ENCODE measurements at places on chromosomes 5 and 9. TPM values are rescaled to one million over a fixed set of nuclear protein-coding genes. Genes with fewer than 3 reads are reported as not detected.

- no peak overlapping the region for H3K4me3 ChIP-seq
- DNase-seq: no peak
Observed at GRCh38 chr5:149223081-149223848, 48.4 kb upstream of the AFAP1L1 start.

GRCh38 chr9:254516-254915, 39.9 kb downstream of the DOCK8 start:
- H3K36me3 ChIP-seq: no peaks in the 10 kb centered on the region
- H3K27ac ChIP-seq: no peak overlapping the region
- no peaks in the 10 kb centered on the region for H3K4me1 ChIP-seq
- DNase-seq: no peak
- H3K27me3 ChIP-seq: no peaks in the 10 kb centered on the region

- no peak for DNase-seq
- H3K4me3 ChIP-seq: no peak overlapping the region
- no peaks in the 10 kb centered on the region for H3K36me3 ChIP-seq
- no peak overlapping the region for H3K27ac ChIP-seq
- no peaks in the 10 kb centered on the region for H3K4me1 ChIP-seq
Observed at GRCh38 chr5:71582945-71583584, 4.1 kb upstream of the MCCC2 start.

DNA sequence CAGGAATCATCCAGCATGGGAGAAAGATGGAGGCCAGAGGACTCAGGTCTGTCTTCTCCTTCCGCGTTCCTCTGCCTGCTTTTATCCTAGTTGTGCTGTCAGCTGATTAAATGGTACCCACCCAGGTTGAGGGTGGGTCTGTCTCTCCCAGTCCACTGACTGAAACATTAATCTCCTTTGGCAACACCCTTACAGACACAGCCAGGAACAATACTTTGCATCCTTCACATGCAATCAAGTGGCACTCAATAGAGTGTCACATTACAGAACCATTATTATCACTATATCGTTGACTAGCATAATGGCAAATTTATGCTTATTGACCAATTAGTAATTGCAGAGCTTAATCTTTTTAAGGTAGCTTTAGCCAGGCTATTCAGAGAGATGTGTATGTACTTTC, 64.8 kb downstream of the UNC13B start:
- no peak overlapping the region for H3K4me3 ChIP-seq
- no peaks in the 10 kb centered on the region for H3K4me1 ChIP-seq
- H3K27ac ChIP-seq: no peak overlapping the region
- H3K27me3 ChIP-seq: no peaks in the 10 kb centered on the region

- no peak overlapping the region for H3K27ac ChIP-seq
- H3K36me3 ChIP-seq: no peaks in the 10 kb centered on the region
- DNase-seq: no peak
- no peaks in the 10 kb centered on the region for H3K27me3 ChIP-seq
Observed at GRCh38 chr9:99690573-99690972, 131.1 kb upstream of the NR4A3 start.

- H3K4me1 ChIP-seq: peaks cover 7% of the 10 kb centered on the region
- no peaks in the 10 kb centered on the region for H3K36me3 ChIP-seq
- no peaks in the 10 kb centered on the region for H3K27me3 ChIP-seq
- no peak overlapping the region for H3K4me3 ChIP-seq
- H3K27ac ChIP-seq: no peak overlapping the region
Observed at GRCh38 chr5:109723606-109724005, 33.9 kb downstream of the MAN2A1 start.

- H3K27me3 ChIP-seq: peaks cover 18% of the 10 kb centered on the region
- H3K36me3 ChIP-seq: no peaks in the 10 kb centered on the region
- H3K4me1 ChIP-seq: peaks cover 8% of the 10 kb centered on the region
- no peak for DNase-seq
Observed at GRCh38 chr9:92775466-92775865, 10.8 kb upstream of the BICD2 start.

DNA sequence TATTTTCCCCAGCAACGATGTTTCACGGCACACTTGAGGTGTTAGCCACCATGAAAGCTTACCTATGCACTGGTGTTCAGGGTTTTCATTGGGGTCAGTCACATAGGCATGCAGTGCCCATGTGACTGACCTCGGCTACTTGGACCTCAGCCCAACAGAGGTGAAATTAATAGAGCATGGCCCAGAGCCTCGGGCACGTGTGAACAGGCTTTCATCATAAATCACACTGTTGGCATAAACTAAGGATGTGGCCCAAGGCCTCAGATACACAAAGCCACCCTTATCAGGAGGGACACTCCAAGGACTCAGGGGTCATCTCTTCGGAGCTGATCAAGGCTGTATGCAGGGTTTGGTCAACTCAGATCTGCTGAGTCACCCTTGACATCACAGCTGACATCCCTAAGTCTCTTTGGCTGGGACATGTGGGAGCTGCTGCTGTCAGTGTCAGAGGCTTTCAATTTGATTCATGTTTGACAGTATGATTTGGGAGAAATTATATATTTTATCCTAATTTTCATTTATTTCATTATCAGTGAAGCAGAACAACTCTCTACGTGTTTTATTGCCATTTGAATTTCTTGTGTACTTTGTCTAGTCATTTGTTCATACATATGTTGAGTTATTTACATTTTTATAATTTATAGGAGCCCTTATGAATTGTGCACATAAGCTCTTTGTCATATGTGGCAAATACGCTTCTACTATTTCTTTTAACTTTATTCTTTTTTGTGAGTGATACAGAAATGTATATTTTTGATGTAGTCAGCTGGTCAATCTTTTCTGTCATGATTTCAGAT, 59.7 kb upstream of the ANKRD33B start:
- H3K36me3 ChIP-seq: no peaks in the 10 kb centered on the region
- no peaks in the 10 kb centered on the region for H3K27me3 ChIP-seq
- no peak overlapping the region for H3K4me3 ChIP-seq
- H3K4me1 ChIP-seq: peaks cover 7% of the 10 kb centered on the region
- H3K27ac ChIP-seq: no peak overlapping the region

KIAA0825 gene
- total RNA-seq: 7.0 TPM

GABRA6 gene
- total RNA-seq: not detected

CMBL gene
- 4.0 TPM for total RNA-seq

HCN1 gene
- total RNA-seq: not detected

NR5A1 gene
- not detected for total RNA-seq

CKMT2 gene
- total RNA-seq: not detected

CCDC152 gene
- total RNA-seq: 0.89 TPM

QRFP gene
- total RNA-seq: not detected
